ENCODE measurements at places on chromosomes 5 and 9.

DNA sequence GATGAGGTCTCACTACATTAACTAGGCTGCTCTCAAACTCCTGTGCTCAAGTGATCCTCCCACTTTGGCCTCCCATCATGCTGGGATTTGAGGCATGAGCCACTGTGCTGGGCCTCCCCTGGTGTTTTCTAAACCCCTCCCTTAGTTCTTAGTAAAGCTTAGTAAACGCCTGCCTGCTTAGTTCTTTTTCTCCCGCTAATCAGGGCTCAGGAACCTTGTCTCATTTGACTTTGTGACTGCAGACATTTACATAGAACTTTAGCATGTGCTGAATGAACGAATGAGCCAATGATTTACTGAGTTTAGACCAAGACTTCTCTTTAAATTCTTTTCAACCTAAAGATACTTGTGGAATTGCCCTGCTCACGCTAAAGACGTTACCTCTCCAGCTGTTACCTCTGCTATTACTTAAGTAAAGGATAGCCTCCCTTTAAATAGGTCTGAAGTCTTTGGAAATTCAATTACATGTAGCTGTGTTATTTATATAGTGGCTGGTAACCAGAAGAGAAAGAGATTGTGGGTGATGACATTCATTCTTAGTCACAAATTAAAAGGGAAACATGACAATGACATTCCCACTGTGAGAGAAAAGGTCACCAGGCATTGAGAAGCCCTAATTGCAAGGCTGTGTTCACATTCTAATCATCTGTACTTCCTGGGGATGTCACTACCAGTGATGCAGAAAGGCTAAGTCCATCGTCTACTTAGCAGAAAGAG, 18.6 kb upstream of the SUSD1 start:
- no peak for DNase-seq

- no peak for DNase-seq
These were observed 223.5 kb upstream of the PCSK5 start for GRCh38 chr9:75666856-75667554.

GRCh38 chr5:130773813-130774212, 391.2 kb downstream of the HINT1 start:
- no peak for DNase-seq

DNA sequence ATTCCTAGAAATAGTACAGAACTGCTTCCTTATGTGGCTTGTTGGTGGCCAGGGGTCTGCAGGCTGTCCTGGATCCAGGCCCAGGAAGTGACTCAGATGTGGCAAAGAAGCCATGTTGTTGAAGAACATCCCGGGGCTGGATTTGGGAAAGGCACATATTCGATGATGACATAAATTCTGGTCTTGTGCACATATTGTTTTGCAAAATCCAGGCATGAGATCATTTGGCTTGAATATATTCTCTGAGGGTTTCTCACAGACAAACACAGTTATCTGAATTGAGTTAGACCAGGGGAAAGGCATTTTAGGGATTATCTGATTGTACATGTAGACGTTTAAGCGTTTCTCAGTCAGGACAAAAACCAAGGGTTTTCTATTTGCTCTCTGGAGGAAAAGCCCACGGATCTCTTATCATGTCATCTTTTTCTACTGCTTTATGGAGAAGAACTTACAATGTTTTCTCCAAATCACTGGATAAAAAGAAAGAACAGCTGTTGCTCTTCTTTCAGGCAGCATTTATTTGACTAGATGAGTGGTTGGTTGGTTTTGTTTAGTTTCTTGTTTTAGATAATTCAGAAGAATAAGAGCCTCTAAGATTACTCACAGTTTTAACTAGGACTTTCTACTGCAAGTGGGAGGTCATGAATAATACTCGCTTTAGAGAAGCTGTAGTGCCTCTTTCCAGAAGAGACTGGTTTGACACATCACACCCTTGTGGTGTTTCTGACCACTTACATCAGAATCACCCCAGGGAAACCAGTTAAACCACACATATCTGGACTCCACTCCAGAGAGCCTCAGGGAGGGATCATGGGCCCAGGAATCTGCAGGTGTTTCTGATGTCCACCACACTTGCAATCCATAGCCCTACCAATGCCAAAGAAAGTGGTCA, 29.5 kb upstream of the LHFPL2 start:
- no peak for DNase-seq

DNA sequence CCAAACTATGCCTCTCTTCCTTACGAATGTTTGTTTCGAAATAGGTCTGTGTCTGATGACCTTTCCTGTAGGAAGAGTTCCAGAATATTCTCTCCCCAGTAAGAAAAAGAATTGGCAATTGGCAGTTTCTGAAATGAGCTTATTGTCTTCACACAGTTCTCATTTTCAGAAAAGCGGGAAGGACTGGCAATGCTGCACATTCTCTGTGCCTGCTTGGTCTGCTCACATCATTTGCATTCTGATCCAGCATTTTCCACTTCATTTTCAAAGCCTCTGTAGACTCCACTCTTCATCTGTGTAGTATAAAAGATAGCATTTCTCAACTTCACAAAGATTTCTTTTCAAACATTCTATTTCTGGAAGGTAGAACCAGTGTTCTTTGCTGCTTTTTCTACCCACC, 120.6 kb upstream of the CCDC112 start:
- no peak for DNase-seq

DNA sequence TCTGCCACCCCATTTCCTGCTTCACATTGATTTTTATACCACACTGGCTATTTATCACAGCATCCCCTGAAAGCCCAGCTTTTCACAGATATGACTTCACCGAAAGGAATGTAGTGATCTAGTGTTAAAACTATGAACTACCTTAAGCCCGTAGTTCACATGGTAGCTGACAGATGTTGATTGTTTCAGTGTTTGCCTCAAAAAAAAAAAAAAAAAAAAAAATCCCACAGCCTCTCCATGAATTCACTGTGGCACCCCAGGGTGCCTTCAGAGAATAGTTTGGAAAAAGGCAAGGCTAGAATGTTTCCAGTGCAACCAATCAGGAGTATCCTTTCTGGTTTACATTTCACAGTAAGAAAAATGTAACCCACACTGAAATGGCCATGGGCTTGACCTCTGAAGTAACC, 37.1 kb downstream of the GLIS3 start:
- DNase-seq = no peak

DNA sequence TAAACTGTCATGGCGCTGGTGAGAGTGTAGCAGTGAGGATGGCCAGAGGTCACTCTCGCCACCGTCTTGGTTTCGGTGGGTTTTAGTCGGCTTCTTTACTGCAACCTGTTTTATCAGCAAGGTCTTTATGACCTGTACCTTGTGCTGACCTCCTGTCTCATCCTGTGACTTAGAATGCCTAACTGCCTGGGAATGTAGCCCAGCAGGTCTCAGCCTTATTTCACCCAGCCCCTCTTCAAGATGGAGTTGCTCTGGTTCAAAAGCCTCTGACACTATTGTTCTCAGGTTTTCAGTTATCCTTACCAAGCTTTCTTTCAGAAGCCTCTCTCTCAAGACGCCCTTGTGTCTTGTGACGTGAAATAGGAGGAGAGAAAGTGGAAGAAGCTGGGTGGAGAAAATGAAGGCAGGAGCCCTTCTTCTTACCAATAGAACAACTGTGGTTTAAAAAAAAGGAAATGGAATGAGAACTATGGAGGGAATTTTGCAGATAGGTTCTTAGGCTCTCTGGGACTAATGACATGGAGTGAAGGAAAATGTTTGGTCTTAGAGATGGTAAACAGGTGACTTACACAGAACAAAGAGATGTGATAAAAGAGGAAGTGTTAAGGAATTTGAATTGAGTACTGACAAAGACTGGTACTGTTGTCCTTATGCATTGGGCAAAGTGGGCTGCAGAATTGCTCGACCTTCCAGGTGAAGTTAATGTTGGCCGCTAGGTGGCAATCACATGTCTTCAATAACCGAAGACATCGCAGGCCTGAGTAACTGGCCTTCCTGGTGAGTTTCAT, 133.3 kb upstream of the RAI14 start:
- DNase-seq = peak; percentile 27

- no peak for DNase-seq
These were observed 142.8 kb downstream of the RASEF start for GRCh38 chr9:82920154-82920553.

DNA sequence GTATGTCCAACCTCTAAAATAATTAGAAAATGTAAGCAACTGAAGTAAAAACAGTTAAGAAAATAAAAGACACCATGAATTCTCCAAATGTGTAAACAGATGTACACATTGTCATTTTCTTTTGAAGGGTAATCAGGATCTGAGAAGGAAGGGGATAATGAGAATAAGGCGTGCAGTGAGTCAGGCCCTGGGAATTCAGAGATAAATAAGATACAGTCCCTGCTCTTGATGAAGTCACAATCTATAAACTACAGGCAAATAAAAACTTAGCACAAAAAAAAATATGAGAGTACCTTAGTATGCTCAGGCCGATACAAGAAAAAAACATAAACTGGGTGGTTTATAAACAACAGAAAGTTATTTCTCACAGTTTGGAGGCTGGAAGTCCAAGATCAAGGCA, 315.3 kb downstream of the DNAH5 start:
- no peak for DNase-seq

DNA sequence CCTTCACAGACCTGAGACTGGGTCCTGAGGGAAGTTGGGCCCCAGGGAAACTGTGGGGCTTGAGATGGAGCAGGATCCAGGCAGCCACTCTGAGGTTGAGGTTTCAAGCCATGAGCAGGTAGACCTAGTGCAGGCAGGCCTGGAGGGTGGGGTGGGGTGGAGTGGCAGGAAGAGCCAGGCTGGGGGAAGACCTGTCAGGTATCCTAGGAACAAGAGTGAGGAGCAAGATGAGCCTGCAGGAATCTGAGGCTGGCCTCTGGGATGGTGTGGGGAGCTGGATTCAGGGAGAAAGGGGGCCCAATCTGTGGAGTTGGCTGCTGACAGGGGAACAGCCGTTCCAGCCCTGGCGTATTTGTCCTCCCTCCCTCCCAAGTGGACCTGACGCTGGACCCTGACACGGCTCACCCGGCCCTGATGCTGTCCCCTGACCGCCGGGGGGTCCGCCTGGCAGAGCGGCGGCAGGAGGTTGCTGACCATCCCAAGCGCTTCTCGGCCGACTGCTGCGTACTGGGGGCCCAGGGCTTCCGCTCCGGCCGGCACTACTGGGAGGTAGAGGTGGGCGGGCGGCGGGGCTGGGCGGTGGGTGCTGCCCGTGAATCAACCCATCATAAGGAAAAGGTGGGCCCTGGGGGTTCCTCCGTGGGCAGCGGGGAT, 9.8 kb downstream of the RACK1 start:
- DNase-seq = no peak

DNA sequence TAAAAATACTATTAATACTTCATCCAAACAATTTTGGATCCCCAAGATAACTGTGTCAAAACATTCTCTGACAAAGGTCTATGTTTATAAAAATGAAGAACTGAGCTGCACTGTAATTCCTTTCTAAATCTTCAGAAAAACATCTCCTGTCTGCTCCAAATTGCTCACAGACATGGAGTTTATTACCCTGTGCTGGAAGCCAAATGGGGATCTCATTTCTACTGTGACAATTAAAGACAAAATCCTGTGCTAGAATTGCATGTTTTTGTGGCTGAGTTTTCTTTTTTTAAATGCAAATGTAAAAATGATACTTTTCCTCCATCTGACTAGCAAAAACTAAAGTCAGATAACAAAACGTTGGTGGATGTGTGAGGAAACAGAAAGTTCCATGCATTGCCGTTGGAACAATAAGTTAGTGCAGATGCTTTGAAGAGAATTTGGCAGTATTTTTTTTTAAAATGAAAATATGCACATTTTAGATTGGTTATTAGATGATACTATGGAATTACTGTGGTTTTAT, 93.5 kb downstream of the GNA14 start:
- DNase-seq = no peak

DNA sequence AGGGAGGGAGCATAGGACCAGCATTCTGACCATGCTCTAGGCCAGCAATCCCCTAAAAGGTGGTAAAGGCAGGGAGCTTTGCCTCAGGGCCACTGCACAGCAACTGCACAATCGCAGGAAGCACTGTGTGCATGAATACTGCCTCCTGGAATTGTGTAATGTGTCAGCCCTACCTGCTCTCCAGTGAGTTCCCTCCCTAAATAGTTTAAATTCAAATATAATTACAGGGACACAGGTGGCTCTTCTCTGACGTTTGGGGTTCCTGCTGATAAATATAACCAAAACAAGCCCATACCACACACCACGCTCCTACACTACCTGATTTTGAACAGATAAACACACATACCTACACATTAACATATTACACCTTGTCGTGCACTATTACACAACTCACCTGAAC, 9.0 kb downstream of the BAG1 start:
- no peak for DNase-seq

DNA sequence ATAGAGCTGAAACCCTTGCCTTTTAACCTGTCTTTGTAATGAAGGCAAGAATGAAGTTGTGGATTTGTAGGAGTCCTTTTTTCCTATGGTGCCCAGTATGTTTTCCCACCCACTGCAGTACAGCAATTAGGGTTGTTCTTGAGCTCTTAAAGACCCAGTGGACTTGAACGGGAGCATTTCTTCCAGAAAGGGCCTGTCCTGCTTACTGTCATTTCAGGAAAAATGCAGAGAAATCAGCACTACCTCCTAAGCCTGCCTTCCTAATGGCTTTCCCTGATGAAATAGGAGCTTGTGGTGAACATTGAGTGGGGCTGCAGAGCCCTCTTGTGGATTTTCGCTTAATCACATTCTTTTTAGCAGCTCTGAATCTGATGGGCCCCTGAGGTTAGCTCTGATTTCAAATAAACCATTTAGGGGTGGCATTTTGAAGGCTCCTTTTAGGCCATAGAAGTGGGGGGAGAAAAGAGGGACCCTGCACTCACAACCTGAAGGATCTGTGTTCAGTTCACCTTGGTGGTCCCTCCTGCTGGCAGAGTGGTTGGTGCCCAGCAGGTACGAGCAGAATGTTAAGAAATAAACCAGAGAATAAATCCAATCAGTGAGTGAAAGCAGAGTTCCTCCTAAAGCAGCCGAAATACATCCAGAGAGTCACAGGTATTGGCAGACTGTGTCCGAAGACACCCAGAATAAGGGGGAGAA, 188.0 kb upstream of the KLF9 start:
- peak; percentile 38 for DNase-seq

DNA sequence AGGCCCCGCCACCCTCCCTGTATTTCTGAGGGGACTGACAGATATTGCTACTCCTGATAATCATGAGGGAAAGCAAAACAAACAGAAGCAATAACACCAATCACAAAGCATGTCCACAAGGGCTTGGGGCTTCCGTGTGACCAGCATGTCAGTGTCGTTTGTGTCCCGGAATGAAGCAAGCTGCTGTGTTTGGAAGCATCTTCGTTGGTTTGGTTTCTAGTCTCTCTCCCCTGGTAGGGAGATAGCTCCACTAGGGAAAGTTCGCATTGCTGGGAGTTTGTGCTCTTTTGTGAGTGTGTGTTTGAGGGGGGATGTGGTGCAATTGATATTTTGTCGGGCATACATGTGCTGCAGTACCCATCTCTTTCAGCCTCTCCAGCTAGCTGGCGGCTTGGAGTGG, 1.4 kb downstream of the GRIA1 start:
- no peak for DNase-seq

- DNase-seq = no peak
These were observed 260.8 kb upstream of the PPP1R2B start for GRCh38 chr5:156589104-156589945.

GRCh38 chr5:116011046-116011445, 21.2 kb upstream of the ARL14EPL start:
- DNase-seq = no peak

All from stimulated activated CD4-positive, alpha-beta T cell treated with anti-CD3 and anti-CD28 coated beads, Interleukin-4, amount 100 ng/mL, for 4 hours (primary cell).